ENCODE measurements at places on chromosomes 16 and 17. TPM values are rescaled to one million over a fixed set of nuclear protein-coding genes. Genes with fewer than 3 reads are reported as not detected.

The TEX19 gene
- polyA plus RNA-seq, result not detected

The REXO5 gene
- polyA plus RNA-seq, result 7.9 TPM

DNA sequence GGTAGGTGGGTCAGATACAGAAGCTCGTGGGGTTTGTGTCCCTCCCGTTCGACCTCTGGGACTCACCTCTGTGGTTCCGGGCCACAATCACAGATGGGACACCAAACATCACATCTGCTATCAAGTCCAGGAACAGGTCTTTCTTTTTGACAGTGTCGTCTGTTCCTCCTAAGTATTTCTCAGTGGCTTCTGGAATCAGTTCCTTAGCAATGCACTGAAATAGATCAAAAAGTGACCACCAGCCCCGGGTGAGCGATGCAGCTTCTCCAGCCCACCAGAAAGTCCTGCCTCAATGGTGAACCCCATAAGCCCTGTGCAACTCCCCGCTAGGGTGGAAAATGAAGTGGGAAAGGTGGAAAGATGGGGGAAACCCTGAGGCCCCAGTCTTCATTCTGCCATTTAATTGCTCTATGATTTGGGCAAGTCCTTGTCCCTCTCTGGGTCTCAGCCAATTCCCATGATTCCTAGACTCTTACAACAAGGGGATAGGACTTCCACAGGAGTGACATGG is 22.4 kb downstream of the CES1 start:
- no peak for DNase-seq

DNA sequence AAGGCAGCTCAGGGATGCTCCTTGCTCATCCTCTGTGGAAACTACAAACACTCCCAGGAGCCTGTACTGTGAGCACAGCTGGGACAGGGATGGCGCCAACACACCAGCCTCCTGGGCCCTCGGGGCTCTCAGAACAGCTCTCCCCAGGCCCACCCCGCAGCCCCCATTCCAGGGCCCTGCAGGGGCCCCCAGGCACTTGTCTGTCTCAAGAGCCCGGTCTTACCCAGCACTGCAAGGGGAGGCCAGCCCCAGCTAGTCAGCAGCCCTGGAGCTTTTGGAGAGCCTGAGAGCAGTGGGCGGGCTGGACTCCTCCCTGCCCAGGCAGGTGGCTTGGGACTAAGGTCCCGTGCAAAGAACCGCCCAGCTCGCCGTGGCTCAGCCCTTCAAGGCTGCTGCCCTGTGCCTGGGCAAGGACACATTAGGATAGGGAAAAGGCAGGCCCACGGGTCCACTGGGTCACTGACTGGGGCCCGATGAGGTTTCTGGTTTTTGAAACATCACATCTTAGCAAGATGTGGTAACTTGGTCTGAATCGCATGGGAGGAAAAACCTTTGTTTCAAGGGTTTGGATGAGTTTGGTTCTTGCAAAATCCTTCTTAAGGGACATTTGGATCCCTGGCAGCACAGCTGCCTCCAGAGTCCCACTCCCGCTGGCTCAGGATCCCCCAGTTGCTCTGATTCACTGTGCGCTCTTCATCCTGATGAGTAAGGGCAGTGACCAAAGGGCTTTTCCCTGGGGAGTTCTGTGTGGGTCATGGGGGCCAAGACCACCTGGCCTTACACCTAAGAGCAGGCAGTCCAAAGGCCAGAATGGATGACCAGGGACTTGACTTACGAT is 2.8 kb downstream of the DNASE1L2 start:
- DNase-seq, result no peak

- no peak for DNase-seq
Measured at GRCh38 chr17:1274245-1274608, 4.0 kb downstream of the BHLHA9 start.

DNA sequence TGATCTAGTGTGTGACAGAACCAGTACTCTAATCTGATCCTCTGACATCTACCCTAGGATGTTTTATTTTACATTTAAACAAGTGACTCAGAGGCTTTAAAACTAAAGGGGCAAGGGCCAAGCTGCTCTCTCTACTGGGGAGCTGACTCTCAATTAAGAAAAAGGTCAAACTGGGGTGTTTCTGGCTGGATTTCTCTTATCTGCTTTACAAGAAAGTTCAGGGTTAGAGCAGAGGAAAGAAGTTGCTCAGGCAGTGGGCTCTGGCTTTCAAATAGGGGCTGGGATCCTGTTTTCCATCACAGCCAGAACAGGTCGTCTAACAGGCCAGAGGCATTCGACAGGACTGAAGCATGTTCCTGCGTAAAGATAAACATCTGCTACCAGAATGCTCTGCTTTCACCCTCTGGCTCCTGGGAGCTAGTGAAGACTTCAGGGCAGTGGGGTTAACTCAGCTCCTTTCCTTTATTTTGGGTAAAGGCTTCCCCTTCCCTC is 8.5 kb downstream of the MMP28 start:
- DNase-seq, result no peak

Measured in left kidney (tissue), 8 donors.